ENCODE measurements at places on chromosomes 7 and 10. TPM values are rescaled to one million over a fixed set of nuclear protein-coding genes. Genes with fewer than 3 reads are reported as not detected.

- DNase-seq = no peak
Observed at GRCh38 chr7:871900-872537, 4.3 kb upstream of the GET4 start.

GRCh38 chr7:128744366-128744905 is 5.3 kb downstream of the CALU start:
- DNase-seq = no peak

DNA sequence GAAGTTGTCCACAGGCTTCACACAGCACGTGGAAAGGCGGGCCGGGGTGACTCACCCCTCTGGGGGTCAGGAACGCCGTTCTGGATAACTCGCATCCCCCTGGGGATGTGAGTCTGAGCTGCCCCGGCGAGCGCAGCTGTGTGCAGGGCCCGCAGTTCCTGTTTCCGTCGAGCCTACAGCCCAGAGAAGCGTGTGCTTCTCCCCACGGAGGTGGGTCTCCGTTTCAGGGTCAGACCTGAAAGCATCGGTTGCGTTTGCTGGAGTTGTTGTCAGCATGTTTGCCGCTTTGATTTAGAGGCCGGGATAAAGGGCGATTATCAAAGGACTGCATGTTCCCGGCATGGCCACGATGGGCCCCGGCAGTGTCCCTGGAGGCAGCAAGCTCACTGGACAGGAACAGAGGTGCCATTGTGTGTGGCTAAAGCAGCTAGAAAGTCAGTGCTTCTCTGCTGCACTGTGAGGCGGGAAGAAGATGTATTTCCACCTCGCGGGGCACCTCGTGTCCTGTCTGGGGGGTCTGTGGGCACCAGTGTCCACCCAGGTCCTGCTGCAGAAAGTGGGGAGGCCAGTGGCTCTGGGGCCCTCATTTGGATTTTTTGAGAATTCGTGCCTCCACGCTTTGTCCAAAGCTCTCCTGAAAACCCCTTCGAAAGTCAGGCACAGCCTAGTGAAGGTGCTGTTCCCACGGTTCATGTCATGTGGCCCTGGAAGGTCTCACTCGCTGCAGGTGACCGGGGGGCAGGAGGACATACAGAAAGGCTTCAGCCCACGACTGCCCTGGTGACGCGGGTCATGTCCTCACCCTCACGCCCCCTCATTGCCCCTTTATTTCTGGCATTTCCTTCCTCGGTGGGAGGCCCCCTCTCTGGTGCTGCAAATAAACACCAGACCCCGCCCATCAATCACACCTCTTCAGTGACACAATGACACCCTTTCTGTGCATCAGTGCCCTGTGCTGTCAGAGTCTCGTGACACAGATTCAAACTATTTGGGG is 27.4 kb upstream of the GDI2 start:
- DNase-seq = peak; percentile 73

GRCh38 chr10:26448706-26449435 is 10.7 kb downstream of the APBB1IP start:
- DNase-seq = no peak

DNA sequence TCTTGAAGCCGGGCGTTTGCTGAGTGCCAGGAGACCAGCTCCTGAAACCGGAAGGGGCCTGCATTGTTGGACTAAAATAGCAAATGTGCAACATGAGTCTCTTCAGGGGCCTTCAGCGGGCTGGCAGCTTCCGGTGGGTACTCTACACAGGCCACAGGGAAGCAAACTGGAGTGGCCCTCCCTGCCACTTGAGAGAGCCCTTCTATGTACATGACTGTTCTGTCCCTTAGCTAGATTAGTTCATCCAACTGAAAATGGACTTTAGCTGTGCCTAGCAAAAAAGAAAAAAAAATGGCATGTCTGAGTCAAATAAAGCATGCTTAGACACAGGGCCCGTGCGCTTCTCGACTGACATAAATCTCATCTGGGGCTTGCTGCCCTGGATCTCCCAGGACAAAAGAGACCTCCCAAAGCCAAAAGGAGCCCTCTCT is 115.3 kb upstream of the TCF7L2 start:
- DNase-seq = no peak

DNA sequence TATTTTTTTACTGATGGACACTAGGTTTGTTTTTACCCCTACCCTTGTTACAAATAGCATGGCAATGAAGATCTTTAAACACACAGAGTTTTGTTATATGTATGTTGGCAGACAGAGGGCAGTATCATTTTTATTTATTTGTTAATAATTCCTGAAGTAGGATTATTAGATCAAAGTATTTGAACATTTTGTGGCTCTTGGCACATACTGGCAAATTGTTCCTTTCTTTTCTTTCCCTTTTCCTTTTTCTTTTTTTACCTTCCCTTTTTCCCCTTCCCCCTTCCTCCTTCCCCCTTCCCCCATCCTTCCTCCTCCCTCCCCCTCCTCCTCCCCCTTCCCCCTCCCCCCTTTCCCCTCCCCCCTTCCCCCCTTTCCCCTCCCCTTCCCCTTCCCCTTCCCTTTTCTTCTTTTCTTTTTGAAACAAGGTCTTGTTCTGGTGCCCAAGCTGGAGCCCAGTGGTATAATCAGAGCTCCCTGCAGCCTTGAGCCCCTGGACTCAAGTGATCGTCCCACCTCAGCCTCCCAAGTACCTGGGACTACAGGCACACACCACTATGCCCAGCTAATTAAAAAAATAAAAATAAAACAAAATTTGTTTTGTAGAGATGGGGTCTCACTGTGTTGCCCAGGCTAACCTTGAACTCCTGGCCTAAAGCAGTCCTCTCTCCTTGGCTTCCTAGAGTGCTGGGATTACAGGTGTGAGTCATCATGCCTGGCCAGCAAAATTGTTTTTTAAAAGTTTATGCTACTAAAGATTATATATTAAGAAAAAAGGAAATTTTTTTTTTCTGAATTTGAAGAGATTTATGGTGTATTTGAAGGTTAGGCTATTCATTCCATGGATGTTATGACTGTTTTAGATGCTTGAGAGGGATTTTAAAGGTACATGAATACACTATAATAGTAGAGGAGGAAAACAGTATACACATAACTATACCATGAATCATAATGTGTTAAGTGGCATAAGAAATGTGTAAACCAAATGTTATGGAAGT is 39.3 kb downstream of the SEPTIN7 start:
- DNase-seq = no peak

- DNase-seq = peak; percentile 31
Observed at GRCh38 chr7:21256310-21256877, 171.5 kb upstream of the SP4 start.

DNA sequence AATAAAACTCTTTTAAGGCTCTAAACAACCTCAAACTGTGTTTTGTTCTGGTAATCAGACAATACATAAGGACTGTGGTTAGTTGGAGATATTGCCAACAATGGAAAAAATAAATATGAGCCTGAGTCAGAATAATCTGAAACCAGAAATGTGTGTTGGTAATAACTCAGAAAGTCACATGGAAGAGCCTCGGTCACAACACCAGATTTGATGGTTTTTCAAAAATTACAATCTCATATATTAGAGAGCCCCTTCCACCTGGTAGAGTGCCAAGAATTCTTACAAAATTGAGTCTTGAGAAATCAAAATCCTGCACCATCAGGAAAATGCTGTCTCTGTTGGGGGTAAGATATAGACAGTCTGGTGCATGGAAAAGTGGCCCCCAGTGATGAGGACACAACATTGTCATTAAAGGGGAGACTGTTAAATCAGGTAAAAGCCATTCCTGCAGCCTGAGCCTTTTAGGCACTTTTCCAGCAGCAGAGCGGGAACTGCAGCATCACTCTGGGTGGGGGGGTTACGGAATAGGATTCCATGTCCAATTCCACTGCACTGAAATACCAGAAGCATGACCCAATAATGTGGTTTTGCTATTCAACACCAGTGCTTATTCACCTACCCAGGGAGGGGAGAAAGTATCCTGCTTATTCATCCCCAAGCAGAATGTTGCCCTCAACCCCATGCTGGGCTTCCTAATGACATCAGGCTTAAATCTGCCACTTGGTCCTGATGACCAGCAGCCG is 9.5 kb upstream of the ADAM12 start:
- no peak for DNase-seq

GRCh38 chr10:67837541-67838314 is at the start of gene DNAJC12:
Gene DNAJC12, minus strand, starts transcription at chr10:67838188. Its CDS starts 177 bp downstream, at chr10:67838011.
- DNase-seq = peak; percentile 74

- no peak for DNase-seq
Observed at GRCh38 chr7:106752367-106752766, 91.4 kb upstream of the CCDC71L start.

GRCh38 chr10:117547016-117547715 is 4.6 kb downstream of the EMX2 start:
- DNase-seq = no peak

GRCh38 chr7:88042157-88042556 is 108.1 kb downstream of the ADAM22 start:
- DNase-seq = no peak

- no peak for DNase-seq
Observed at GRCh38 chr7:16805441-16805840, 642 bp upstream of the AGR2 start.

- DNase-seq = no peak
Observed at GRCh38 chr7:115980159-115980558, 50.4 kb downstream of the TFEC start.

DNA sequence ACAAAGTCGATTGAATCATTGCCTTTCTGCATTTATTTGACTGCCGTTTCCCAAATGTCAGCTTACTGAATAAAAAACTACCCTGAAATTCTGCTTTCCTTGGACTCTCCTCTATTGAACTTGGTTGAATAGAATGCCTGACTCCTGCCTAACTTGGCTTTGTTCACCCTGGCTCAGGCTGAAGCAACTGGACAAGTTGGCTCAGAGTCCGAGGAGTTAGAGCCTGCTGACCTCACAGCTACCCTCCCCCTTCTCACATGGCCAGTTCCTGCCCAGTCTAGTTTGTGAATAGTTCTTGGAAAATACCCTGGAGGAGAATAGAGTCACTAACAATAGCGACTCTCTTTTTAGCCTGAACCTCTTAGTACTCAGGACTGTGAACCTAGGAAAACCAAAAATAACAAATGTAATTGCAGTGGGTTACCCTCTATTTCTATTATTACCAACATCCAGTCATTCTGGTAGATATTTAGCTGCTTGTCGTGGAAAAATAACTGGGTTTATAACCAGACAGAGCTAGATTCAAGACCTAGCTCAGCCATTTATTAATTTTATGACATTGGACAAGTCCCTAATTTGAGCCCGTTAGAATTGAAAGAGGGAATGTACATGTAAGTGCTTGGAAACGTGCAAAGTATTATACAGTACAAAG is 17.3 kb upstream of the NRBF2 start:
- DNase-seq = peak; percentile 67

SGCE gene
- 31.4 TPM for total RNA-seq

PUS7 gene
- 47.2 TPM for total RNA-seq

CCL24 gene
- not detected for total RNA-seq

MOGAT3 gene
- 22.5 TPM for total RNA-seq

SLC16A9 gene
- 0.07 TPM for total RNA-seq

TFR2 gene
- 36.9 TPM for total RNA-seq

Data from HepG2 (cell line).